WTC11 (cell line): ENCODE measurements at places on chromosomes 4 and X. TPM values are rescaled to one million over a fixed set of nuclear protein-coding genes. Genes with fewer than 3 reads are reported as not detected.

CYP4V2 gene
- 2.0 to 3.1 TPM (median 2.2 TPM) in 3 replicates for total RNA-seq

TAPT1 gene
- total RNA-seq: 10.4 to 12.4 TPM (median 10.6 TPM) in 3 replicates

MTNR1A gene
- 0.73 to 1.0 TPM (median 0.73 TPM) in 3 replicates for total RNA-seq

KIT gene
- 20.3 to 23.3 TPM (median 20.3 TPM) in 3 replicates for total RNA-seq

CXCL11 gene
- total RNA-seq: 0.20 TPM in 1 of 3 replicates, not detected in the others

BANK1 gene
- total RNA-seq: 0.53 to 0.87 TPM (median 0.68 TPM) in 3 replicates

CCNQ gene
- 15.2 to 17.4 TPM (median 15.4 TPM) in 3 replicates for total RNA-seq

CLDN34 gene
- total RNA-seq: 0.52 to 0.62 TPM (median 0.53 TPM) in 3 replicates

UXT gene
- total RNA-seq: 68.6 to 80.5 TPM (median 79.9 TPM) in 3 replicates

DKC1 gene
- total RNA-seq: 108 to 123 TPM (median 112 TPM) in 3 replicates

GDPD2 gene
- 7.0 to 9.3 TPM (median 8.8 TPM) in 3 replicates for total RNA-seq
